ENCODE measurements at places on chromosomes 16 and 17. TPM values are rescaled to one million over a fixed set of nuclear protein-coding genes. Genes with fewer than 3 reads are reported as not detected.

The FKBP10 gene
- 64.4 TPM for total RNA-seq

The KRTAP9-2 gene
- not detected for total RNA-seq

The HEXIM1 gene
- total RNA-seq, result 25.3 TPM

The SAT2 gene
- total RNA-seq, result 86.4 TPM

The PIK3R5 gene
- total RNA-seq, result 14.6 TPM

The EPN3 gene
- 1.3 TPM for total RNA-seq

The KRTAP9-1 gene
- total RNA-seq, result not detected

The NECAB2 gene
- total RNA-seq, result 0.57 TPM

The FAM20A gene
- total RNA-seq, result 69.7 TPM

The ASPHD1 gene
- total RNA-seq, result 0.34 TPM

The CACNG5 gene
- total RNA-seq, result not detected

The PMP22 gene
- 113 TPM for total RNA-seq

The CACNA1H gene
- total RNA-seq, result 5.0 TPM

The KCNJ18 gene
- total RNA-seq, result not detected

The GPR139 gene
- total RNA-seq, result not detected

The PDE6G gene
- total RNA-seq, result not detected

The CHD9NB gene
- total RNA-seq, result 34.8 TPM

All from lung (tissue), 17 donors.